ENCODE measurements at places on chromosomes 4 and X. TPM values are rescaled to one million over a fixed set of nuclear protein-coding genes. Genes with fewer than 3 reads are reported as not detected.

DNA sequence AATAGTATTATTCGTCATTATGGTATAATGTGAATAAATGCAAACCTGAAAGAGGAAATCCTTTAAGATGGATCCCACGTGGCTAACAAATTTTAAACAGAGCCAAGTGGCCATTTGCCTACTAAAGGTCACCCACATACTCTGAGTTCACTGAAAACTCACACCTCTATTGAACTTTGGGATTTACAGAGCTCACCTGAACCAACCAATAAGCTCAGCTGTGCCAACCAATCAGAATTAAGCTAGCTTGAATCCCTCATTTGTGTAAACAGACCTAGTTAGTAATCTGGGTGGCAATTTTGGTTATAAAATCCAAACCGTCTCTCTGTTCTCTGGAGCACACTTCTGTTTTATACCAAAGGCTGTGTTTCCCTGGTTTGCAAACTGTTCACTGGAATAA lies 5.4 kb upstream of the NUDT9 start:
- no peak for DNase-seq

- DNase-seq: no peak
These were observed 6.8 kb upstream of the SLC25A6 start for GRCh38 chrX:1398431-1399340.

- DNase-seq: no peak
These were observed 69.8 kb downstream of the ARHGEF38 start for GRCh38 chr4:105622269-105622668.

DNA sequence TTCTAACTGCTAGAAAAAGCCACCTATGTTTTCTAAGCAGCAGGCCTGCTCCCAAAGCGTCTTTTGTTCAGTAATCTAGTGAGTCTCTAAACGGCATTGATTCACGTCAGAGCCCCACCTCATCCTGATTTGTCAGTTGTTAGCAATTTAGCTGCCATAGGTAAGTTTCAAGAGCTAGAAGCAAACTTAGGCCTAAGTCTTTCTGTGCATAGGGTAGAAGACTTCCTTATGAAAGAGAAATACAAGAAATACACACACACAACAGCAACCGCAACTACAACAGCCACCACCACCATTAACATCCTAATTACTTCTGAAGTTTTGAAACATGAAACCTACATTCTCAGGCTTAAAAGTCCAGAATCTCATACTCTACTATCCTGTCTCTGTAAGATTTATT lies 531.1 kb upstream of the SPANXN1 start:
- no peak for DNase-seq

GRCh38 chr4:59855630-59856352 lies 1344.3 kb upstream of the ADGRL3 start:
- DNase-seq: no peak

Gene RPA4
- 0.24 TPM for total RNA-seq

DNA sequence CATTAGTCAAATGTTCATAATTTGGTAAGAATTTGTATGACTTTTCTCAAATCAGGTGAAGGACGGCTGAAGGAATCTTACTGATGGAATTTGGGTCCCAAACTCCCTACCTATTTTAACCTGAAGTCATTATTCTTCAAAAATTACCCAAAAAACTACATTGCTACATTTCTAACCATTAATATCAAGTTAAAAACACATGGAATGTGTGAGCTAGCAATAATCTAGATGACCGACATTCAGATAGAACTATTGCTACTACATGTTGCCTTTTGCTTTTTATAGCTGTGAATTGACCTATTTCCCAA lies 25.3 kb upstream of the WWC2 start:
- DNase-seq: no peak

- DNase-seq: no peak
These were observed 5.2 kb downstream of the TMEM164 start for GRCh38 chrX:110008011-110008635.

Gene CNGA1
- not detected for total RNA-seq
